Activated CD4-positive, CD25-positive, alpha-beta regulatory T cell treated with anti-CD3 and anti-CD28 coated beads, Interleukin-2, amount 50 U/mL, for 24 hours (primary cell): ENCODE measurements at places on chromosomes 3 and 15.

GRCh38 chr15:75713338-75713895, 769 bp upstream of the CSPG4 start:
- ATAC-seq, result no peak

DNA sequence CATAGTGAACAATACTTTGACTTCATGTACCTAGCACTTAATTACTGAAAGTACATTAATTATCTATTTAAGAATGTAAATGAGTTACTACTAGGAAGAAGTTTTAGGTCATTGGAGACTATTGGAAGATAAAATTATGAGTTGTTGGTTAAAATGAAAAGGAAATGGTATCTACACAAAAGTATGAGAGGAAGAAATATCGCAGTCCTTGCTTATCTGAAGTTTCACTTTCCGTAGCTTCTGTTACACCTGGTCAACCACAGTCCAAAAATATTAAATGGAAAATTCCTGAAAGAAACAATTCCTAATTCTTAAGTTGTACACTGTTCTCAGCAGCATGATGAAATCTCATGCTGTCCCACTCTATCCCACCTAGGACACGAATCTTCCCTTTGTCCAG, 57.8 kb downstream of the HACD2 start:
- no peak for ATAC-seq

- no peak for ATAC-seq
These were observed 61.3 kb downstream of the KLHL25 start for GRCh38 chr15:85733416-85733815.

GRCh38 chr3:10322352-10322710, 1.4 kb upstream of the SEC13 start:
- no peak for ATAC-seq

DNA sequence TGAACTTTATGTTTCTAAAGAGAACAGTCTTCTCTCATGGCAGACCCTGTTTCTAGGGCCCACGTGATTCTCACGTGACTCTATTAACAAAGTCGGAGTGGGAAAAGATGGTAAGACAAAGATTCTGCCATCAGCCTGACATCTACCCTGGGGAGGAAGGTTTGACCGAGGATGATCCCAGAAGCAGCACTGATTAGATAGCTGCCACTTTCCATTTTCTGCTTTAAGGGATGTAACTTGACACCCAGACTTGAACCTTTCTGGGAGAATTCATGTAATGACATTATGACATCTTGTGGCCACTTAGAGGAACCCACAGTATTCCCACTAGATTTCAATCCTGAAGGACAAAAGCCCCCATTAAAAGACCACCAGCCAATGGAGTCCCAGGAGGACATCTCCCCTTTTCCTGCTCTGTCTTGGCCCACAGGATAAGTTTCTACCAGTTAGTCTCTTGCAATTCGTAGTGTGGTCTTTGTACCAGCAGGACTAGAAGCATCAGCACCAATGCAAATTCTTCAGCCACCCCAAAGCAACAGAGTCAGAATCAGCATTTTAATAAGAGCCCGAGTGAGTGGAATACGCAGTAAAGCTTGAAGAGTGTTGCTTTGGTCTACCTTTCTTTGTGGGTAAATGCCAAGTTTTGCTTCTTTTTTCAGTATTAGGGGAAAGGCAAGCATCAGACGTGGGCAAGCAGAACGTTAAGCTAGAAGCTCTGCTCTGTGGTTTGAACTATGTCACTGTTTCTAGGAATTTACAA, 480.5 kb upstream of the PROK2 start:
- ATAC-seq, result peak; percentile 58

DNA sequence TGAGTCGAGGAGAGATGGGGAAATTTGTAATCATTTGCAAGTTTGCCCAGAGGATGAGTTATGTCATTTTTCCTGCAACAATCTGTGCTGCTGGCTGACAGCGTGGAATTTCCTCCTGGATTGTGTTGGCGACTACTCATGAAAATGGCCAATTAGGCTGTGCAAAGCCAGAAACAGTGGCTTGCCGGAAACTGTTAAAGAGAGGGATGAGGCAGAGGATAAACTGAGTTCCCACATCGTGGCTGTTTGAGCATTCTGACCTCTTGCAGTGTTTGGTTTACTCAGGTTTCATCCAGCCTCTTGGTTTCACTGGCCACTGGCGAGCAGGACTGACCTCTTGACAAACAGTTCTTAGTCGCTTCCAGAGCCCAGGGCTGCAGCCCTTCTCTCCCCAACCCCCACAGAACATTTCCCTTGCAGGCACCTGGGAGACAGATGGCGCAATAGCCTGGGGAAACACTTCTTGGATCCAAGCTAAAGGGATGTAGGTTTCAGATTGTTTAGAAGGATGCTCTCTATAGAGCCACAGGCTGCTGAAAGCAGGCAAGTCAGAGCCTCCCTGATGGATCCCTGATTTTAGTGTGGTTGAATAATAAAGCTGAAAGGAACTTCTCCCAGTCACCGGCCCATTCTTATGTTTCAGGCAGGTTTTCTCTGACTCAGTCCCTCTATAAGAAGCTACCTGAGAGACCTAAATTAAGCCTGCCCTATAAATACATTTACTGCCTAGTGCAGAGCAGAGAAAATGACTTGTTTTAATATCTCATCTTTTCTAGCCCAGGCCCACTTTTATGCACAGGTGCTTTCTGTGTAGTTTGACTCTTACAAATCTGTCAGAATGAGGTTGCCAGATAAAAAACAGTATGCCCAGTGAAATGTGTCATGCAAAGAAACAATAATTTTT, 92.8 kb upstream of the UBE2E1 start:
- ATAC-seq, result no peak

- no peak for ATAC-seq
These were observed 419.3 kb downstream of the MAGI1 start for GRCh38 chr3:65619451-65619881.

- ATAC-seq, result no peak
These were observed 20.6 kb downstream of the EEFSEC start for GRCh38 chr3:128173849-128174248.

DNA sequence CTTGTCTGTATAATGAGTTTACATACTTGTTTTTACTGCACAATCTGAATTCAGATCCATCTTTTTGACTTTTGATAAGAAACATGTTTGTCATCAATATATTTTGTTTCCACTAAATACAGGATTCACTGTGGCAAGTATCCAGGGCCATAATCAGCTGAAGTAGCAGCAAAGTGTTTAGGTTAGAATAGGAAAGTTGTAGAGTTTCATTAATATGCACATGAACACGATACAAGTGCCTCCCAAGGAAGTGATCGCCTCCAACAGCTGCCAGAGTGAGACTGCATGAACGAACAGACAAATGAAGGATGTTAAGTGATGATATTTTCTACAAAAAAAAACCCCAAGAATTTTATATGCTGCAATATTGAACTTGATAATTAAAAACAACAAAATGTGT, 204.3 kb downstream of the TBL1XR1 start:
- ATAC-seq, result no peak

GRCh38 chr3:38585791-38586420, 63.6 kb downstream of the SCN5A start:
- ATAC-seq, result no peak

DNA sequence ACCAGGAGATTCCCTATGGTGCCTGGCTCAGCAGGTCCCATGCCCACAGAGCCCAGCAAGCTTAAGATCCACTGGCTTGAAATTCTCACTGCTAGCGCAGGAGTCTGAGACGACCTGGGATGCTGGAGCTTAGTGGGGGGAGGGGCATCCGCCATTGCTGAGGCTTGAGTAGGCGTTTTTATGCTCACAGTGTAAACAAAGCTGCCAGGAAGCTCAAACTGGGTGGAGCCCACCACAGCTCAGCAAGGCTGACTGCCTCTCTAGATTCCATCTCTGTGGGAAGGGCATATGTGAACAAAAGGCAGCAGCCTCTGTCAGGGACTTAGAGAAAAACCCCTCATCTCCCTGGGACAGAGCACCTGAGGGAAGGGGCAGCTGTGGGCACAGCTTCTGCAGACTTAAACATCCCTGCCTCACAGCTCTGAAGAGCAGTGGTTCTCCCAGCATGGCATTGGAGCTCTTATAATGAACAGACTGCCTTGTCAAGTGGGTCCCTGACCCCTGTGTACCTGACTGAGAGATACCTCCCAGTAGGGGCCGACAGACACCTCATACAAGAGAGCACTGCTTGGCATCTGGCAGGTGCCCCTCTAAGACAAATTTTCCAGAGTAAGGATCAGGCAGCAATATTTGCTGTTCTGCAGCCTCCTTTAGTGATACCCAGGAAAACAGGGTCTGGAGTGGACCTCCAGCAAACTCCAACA, 231.5 kb upstream of the SETMAR start:
- no peak for ATAC-seq

GRCh38 chr3:84109911-84110310, 848.9 kb upstream of the CADM2 start:
- no peak for ATAC-seq

DNA sequence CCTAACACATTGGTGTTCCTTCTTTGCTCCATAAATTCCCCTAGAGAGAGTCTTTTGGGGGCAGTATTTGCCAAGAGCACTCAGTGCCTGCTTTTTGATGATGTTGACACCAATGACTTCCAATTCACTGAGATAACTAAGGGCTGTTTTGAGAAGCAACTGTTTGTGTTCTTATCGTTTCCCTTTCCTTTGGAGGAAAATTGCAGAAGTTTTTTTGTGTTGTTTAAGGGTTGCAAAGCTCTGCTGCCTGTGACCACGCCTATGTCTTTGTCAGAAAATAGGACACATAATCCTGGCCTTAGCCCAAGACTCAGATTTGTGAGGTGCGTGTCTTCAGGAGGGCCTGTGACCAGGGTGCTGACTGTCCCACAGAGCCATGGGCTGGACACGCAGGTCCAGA, 99.6 kb downstream of the FAM43A start:
- no peak for ATAC-seq

DNA sequence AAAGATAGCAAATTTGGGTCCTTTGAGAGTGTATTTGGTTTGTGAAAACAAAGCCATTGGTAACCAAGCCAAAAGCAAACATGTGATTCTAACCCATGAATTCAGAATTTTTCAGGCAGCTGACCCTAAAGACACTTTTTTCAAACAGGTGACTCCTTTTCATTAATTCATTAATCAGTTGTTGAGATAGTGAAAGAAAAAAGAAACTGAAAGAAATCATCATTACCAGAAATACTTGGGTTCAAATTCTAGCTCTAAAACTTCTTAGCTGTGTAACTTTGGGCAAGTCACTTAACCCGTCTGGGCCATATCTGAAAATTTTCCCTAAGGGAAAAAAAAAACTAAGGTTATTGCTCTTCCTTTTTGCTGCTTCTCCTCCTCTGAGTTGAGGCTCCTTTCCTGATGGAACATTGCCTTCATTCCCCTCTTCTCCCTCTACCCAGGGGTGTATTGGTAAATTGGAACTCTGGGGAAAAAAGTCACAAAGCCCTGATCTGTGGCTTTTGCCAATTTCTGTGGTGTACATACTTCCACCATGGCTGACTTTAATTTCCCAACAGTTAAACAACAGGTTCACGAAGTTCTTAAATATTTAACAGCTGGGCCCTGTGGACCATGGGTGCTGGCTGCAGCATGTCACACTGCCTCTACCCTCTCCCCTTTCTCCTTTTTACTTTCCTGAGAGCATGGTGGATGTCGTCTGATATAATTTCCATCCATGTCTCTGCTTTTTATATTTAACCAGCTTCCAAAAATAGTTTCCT, 120.3 kb downstream of the ASB7 start:
- ATAC-seq, result no peak

DNA sequence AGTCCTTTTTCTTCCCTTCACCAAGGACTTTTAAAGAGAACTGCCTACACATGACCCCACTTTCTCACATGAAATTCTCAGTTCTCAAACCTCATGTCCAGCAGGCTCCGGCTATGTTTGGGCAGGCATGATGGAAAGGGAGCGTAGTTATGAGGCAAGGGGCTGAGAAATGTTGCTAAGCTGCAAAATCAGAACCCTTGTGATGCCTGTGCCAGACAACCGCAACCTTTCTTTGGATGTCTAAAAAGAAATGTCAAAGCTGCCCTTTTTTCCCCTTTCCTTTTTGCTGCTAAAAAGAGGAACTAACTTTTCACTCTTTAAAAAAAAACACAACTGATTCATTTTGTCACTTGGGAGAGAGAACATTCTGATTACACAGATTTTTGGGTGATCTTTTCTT, 19.2 kb downstream of the GNB4 start:
- no peak for ATAC-seq

DNA sequence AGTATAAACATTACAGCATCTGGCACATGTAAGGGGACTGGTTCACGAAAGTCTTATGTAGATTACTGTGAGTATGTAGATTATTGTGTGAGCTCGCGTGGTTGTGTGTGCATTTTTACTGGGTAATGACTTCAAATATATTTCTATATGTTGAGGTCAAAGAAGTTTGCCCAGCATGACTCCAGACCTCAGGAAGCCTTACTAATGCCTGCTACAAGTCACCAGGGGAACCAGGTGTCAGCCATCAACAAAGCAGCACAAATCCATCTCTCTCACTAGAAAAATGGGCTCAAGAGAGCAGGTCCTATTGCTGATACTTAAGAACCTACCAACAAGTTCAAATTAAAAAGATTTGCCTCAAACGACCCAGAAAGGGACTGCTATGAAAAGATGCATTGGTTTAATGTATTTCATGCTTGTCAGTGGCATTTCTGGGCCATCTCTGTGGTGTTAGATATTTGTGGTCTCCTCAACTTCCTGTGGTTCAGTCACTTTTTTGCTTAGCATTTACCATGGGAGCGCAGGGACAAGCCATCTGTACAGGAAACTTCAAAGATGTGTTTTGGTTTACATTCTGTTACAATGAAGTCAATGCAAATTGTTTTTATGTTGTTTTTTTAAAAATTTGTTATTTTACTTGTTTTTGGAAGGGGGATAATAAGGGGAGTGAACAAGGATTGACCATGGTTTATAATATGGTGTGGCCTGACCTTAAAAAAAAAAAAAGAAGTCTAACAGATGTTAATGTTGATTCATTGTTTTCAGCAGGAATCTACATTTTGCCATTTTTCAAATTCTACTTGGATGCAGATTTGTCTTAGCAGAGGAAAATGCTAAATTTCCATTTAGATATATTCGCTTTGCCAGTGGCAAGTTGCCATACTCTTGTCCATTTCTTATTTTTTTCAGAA, 172.1 kb upstream of the ADAMTS9 start:
- no peak for ATAC-seq

- ATAC-seq, result no peak
These were observed 43.8 kb downstream of the SPSB4 start for GRCh38 chr3:141094790-141095545.

- ATAC-seq, result no peak
These were observed 11.3 kb upstream of the CHST14 start for GRCh38 chr15:40459391-40460015.

- ATAC-seq, result no peak
These were observed 44.1 kb upstream of the UMPS start for GRCh38 chr3:124686028-124686670.

GRCh38 chr3:124859025-124859424, 28.1 kb downstream of the ITGB5 start:
- no peak for ATAC-seq

DNA sequence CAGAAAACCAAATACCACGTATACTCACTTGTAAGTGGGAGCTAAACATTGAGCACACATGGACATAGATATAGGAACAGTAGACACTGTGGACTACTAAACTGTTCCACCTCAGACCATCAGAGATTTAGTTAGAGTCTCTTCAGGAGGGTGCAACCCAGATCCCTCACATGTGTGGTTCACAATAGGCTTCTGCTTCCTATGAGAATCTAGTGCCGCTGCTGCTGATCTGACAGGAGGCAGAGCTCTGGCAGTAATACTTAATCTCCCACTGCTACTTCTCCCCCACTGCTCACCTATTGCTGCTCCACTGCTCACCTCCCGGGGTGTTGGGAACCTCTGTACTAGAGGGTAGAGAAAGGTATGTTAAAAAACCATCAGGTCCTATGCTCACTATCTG, 533.3 kb downstream of the NSUN3 start:
- no peak for ATAC-seq

GRCh38 chr15:30990036-30990435, 1.4 kb downstream of the MTMR10 start:
- no peak for ATAC-seq
